RKO (cell line): ENCODE measurements at places on chromosomes 13 and 19.

- no peak for DNase-seq
Observed at GRCh38 chr19:45591004-45591637, 6.5 kb upstream of the OPA3 start.

GRCh38 chr13:50712881-50713280, 130.6 kb downstream of the DLEU7 start:
- no peak for DNase-seq

- DNase-seq, result no peak
Observed at GRCh38 chr13:27549406-27549981, 70.8 kb downstream of the LNX2 start.

- DNase-seq, result no peak
Observed at GRCh38 chr13:40146063-40146462, 490.6 kb downstream of the COG6 start.

DNA sequence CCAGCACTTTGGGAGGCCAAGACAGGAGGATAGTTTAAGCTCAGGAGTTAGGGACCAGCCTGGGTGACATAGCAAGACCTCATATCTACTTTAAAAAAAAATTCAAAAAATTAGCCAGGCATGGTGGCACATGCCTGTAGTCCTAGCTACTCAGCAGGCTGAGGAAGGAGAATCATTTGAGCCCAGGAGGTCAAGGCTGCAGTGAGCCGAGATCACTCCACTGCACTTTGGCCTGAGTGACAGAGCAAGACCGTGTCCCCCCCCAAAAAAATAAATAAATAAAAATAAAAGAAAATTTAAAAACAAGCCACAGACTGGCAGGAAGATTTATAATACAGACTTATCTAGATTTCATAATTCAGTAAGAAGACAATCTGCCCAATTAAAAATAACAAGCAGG, 14.8 kb downstream of the PSPC1 start:
- DNase-seq, result no peak

GRCh38 chr13:101018720-101019119, 344.1 kb upstream of the TMTC4 start:
- DNase-seq, result peak; percentile 58

GRCh38 chr19:15820646-15821045, 5.2 kb upstream of the OR10H1 start:
- DNase-seq, result no peak

DNA sequence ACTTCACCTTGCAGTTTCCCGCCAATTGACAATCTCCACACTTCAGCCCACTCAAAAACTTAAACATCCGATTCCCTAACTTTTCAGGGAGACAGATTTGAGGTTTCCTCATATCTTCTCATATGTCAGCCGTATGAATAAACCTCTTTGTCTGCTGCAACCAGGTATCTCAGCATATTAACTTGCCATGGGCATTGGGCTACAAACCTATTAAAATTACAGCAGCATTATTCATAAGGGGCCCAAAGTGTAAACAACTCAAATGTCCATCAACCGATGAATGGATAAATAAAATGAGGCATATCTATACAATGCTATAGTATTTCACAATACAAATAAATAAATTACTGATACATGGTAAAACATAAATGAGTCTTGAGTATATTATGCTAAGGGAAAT, 179.4 kb upstream of the ATXN8OS start:
- no peak for DNase-seq

DNA sequence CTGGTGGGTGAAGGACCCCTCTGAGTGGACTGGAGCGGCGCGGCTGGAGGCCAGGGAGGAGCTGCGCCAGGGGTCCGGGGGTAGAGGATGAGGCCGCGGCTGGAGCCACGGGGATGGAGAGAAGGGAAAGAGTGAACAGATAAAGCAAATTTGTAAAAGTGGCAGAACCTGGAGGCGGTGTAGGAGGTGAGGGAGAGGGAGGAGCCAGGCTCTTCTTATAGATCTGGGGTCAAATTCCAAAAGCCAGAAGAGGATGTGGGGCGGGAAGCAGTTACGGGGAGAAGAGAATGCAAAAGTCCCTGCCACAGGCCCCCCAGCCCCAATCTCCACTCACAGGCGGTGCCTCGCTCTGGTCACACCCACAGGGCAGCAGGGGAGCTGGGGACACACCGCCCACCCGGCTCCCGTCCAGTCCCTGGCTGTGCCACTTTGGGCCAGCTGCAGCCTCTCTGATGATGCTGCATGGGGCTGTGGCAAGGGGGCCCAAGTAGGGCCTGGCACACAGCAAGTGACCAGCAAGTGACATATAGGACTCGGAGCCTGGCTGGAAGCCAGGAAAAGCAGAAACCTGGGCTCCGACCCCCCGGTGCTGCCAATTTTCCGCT, 11.1 kb downstream of the LRRC4B start:
- no peak for DNase-seq

GRCh38 chr13:51067706-51068105, 43.4 kb downstream of the C13orf42 start:
- DNase-seq, result no peak

- no peak for DNase-seq
Observed at GRCh38 chr19:49190781-49191180, 33.2 kb downstream of the TRPM4 start.

GRCh38 chr19:34825212-34825611, 52.2 kb upstream of the ZNF599 start:
- DNase-seq, result no peak

- DNase-seq, result no peak
Observed at GRCh38 chr19:13104848-13105711, 2.4 kb upstream of the LYL1 start.

GRCh38 chr13:98096059-98096458, 46.8 kb upstream of the FARP1 start:
- DNase-seq, result no peak

DNA sequence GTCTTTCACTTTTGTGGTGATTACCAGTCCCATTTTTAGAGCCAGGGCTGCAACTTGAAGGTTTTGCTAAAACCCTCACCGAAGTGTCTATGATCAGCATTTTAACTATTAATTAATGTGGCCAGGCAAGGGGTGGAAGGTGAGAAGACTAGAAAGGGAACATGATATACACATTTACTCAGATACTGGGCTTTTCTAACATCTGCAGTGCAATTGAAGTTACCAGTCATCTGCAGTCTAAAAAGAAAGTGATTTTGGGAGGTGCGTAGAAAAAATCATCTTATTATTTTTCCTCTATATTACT, 481 bp downstream of the ALOX5AP start:
- DNase-seq, result no peak

- peak; percentile 35 for DNase-seq
Observed at GRCh38 chr19:55116859-55117662, at the start of gene PPP1R12C. Gene PPP1R12C (minus strand): TSS chr19:55117637. CDS start chr19:55117543, 94 bp downstream.

DNA sequence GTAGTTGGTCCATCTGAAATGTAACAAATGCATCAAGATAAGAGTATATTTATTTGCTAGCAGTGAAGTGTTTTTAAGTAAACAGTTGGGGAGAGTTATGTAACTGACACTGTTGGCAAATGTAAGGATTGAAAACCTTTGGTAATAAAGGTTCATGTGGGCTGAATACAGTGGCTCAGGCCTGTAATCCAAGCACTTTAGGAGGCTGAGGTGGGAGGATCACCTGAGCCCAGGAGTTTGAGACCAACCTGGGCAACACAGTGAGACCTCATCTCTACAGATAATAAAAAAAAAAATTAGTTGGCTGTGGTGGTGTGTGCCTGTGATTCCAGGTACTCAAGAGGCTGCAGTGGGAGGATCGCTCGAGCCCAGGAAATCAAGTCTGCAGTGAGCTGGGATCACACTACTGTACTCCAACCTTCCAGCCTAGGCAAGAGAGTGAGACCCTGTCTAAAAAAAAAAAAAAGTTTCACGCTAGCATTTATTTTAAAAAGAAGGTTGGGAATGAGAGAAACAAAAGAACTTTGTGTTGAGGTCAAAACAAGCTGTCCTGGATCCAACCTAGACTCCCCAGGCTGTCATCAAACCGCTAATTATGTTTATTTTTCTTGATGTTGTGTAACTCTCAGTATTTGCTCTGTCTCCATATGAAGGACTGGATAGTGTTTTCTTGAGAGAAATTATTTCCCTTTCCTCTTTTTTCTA, 20.7 kb downstream of the SETDB2 start:
- no peak for DNase-seq

DNA sequence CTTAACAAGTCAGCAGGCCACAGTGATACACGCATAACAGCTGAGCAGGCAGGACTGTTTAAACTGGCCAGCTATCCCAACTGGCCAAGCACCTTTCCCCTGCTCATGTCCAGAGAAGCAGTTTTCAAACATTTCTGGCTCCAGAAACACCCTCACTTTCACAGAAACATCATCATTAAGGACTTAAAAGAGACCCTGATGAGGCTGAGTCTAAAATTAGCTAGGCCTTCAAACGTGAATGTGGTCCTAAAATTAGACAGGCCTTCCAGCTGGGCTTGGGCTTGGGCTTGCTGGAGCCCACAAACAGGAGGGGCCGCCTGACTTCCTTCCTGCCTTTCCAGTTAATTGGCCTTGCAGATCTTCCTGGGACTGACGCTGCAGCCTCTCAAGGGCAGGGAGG, 334.2 kb downstream of the DNAJC15 start:
- DNase-seq, result no peak

DNA sequence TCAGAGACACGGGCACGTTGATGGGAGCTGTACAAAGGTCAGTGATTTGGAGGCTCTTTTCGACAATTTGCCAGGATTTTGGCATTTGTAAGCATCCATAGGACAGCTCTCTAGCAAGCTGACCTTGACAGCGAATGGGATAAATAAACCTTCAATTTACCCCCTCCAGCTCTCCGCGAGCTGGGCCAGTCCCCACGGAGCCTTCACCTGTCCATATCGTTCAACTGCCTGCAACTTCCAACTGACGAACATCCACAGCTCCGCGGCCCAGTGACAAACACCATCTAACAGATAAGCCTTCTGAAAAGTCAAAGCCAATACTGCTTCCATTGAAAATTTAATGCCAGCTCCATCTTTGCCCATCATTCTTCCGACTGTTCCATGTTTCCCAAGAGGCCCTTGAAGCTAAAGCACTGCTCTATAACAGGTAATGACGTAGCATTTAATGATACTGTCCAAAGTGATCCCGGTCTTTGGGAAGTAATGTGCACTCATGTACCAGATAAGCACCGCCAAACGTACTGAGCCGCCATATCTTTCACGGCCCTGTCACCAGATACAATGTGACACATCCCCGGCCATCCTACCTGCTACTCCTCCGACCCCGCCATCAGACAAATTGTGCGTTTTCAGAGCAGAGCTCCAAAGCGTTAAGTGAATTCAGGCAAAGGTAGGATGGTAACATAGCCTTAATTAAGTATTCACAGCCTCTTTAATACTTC, 365.3 kb upstream of the ZNF507 start:
- DNase-seq, result no peak

DNA sequence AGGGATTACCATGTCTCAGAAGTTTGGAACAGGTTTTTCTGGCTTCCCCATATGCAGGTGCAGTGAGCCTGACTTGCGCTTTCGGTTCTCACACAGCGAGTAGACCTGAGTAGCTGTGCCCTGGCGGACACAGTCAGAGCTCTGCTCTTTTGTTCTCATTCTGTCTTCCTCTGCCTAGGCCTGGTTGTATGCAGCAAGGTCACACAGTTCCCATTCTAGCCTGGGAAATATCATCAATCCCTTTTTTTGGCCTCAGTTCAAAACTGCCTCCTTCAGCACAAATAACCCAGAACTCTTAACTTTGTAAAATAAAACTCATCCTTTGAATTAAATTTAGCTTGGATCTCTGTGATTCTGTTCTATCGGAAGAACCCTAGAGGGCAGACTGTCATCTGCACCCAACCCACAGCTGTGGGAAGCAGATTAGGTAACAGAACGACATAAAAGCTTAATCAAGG, 10.2 kb downstream of the OXGR1 start:
- DNase-seq, result no peak

- no peak for DNase-seq
Observed at GRCh38 chr13:32837307-32837972, 178.8 kb upstream of the KL start.

GRCh38 chr13:111242585-111242984, 77.9 kb upstream of the TEX29 start:
- no peak for DNase-seq

DNA sequence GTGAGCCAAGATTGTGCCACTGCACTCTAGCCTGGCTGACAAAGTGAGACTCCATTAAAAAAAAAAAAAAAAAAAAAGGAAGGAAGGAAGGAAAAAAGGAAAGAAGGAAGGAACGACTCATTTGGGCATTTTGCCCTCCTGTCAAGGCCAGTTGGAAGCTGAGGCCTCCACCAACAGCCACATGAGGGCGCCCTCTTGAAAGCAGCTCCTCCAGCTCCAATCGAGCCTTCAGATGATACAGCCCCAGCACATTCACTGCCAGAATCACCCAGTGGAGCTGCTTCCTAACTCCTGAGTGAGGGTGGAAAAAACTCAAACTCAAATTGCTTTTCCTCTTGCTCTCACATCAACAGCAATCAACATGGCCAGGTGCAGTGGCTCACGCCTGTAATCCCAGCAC, 40.9 kb downstream of the GNG7 start:
- peak; percentile 67 for DNase-seq

DNA sequence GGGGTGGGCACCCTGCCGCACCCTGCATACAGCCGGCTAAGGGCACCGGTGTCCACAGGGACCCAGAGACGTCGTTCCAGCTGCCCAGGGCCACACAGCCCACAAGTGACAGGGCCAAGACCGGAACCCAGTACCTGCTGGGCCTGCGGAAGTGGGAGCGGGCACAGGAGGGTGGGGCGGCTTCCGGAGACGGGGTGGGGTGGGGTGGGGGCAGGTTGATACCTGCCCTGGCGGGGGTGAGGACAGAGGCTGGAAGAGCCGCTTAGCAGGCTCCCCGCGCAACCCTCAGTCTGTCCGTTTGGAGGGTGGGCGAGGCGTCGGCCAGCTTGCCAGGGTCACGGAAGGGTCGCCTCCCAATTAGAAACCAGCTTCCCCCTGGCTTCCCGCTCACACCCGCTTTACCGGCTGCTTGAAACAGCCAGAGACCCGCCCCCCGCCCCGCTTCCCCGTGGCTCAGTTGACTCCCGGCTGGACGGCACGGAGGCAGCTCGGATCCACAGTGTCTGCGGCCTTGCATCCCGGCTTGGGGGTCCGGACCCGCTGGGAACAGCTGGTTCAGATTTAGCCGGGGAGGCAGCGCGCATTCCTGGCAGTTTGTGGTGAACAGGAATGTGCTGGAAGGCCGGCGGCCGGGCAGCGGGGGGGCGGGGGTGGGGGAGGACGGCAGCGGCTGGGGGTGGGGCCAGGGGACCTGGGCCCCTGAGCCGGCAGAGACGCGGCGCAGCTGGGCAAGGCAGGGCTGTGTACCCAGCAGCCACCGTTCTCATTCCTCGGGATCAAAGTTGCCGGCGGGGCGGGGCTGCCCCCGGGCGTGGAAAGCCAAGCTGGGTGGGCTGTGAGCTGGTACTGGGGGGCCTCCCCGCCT, 1.9 kb downstream of the CNN2 start:
- DNase-seq, result peak; percentile 61

- DNase-seq, result no peak
Observed at GRCh38 chr19:41995959-41996797, 2.1 kb upstream of the ATP1A3 start.

DNA sequence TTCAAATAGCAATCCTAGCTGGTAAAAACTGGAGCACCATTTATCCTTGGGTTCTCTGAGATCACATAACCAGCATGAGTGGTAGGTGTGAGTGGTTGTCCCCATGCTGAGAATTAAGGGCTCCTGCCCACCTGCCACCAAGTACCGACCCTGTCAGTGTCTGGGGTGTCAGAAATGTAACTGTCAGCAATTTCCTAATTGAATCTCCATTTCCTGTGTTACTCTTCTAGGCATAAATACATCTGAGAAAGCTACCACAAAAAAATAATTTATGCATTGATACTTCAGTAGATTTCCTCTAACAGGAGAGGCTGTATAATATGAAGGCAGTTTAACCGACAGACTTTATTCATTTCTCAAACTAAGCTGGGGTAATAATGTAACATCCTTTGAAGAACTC, 25.1 kb downstream of the CPB2 start:
- no peak for DNase-seq
